ENCODE measurements at places on chromosomes 6 and 20.

- DNase-seq = no peak
Observed at GRCh38 chr6:150310539-150310938, 58.3 kb upstream of the IYD start.

- DNase-seq = no peak
Observed at GRCh38 chr20:24283186-24283585, 186.2 kb upstream of the SYNDIG1 start.

DNA sequence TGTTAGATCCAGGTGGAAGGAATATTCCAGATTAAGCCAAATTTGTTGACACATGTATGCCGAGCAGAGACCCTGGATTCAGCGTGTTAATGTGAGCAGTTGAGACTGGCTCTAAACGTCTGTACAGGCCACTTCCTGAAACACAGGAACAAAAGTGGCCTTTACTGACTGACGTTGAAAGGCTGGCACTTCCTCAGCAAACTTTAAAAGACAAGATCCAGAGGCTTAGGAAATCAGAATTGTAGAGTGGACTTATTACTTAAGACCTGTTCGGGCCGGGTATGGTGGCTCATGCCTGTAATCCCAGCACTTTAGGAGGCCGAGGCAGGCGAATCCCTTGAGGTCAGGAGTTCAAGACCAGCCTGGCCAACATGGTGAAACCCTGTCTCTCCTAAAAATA is 125.7 kb upstream of the ARID1B start:
- no peak for DNase-seq

- no peak for DNase-seq
Observed at GRCh38 chr6:44047801-44048200, 79.5 kb downstream of the MRPL14 start.

DNA sequence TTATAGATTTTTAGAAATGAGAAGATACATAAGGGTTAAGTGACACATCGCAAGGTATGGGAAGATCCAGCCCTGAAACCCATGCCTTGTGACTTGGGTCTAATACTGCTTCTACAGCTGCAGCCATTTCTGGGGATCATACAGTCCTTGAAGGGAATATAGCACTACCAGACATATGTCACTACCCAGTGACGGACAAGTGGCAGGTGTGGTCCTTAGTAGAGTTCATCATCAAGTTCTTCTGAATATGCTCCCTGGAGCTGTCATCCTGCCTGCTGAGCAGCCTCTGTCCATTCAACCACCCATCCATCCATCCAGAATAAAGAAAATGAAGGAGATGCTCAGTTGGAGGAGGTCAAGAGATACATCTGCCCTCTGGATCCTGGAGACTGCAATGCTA is 118.6 kb upstream of the ASF1A start:
- no peak for DNase-seq

DNA sequence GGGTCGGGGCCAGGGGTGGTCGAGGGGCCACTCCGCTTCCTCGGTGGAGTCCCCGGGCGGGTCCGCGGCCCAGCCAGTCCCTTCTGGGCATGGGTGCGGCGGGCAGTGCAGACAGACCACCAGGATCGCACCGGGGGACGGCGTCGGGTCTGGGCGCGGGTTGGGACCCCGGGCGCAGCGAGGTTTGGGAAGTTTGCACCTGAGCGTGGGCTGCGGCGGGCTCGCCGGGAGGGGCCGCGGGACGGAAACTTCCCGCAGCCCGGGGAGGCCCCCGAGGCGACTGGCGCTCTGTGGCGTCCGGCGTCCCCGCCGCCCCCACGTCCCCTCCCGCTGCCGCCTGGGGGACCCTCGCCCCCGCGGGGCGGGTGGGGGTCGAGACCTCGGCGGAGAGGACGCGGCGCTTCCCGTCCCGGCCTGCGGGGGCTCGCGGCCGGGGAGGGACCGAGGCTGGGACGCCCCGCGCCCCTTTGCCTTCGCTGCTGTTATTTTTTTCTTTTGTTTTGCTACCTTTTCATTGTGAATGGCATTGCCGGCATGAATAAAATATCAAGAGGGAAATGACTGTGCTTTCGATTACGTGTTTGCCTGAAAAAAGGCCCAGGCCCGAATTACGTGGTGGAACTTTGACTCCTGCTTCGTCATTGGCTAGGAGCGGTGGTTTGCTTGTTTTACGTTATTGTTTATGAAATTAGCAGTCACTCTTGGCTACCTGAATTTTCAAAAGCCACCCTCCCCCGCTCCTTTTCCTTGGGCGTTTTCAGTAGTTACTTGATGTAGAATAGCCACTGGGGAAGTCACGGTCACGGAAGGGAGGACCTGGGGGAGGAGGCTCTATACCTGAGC is 703 bp downstream of the SNX9 start:
- DNase-seq = peak; percentile 69

GRCh38 chr6:157830354-157831017 is 7.4 kb downstream of the SNX9 start:
- DNase-seq = no peak

DNA sequence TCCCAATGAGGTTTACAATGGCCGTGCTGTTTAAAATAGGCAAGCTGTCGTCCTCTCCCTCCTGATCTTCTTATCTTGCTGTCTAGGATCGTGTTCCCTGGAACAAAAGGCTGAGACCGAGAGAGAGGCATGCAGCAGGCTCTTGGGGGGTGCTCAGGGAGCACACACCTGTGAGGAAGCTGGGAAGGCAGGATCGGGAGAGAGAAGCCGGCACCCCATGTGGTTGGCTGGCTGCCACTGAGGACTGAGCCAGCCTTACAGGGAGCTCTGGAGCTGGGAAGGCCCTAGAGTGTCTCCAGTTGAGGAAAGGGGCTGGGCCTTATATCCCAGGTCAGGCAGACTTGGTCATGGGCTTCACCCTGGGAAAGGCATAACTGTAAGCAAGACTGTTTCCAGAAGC is 184.2 kb downstream of the LY86 start:
- DNase-seq = no peak

DNA sequence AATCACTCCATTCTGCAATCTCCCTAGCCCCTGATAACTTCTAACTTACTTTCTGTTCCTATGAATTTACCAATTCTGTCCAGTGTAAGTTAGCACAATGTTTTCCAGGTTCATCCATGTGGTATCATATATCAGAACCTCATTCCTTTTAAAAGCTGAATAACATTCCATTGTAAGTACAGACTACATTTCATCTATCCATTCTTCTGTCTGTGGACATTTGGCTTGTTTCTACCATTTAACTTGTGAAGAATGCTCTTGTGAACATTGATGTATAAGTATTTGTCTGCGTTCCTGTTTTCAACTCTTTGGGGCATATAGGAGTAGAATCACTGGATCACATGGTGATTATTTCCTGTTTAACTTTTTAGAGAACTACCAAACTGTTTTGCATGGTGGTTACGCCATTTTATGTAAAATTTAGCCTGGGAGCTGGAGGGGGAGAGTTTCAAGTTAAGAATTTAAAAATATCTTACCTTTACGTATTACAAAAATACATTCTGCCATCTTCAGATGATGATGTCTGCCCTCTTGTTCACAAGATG is 156.5 kb downstream of the BTBD3 start:
- no peak for DNase-seq

DNA sequence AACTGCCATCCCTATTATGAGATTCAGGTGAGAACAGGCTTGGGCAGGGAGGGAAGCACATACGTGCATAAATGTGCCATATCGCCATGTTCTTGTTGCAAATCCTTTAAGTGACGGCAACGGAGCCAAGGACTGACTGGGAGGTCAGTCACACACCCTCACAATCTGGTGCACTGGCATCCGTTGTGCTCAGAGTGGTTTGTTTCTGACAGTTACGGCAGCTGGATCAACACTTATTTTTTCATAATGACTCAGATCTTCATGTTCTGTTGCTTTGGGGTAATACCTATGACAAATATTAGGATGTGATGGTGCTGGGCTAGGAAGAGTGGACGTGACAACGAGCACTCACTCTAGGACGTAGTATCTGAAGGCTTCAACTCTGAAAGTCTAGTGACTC is 56.2 kb upstream of the PREP start:
- DNase-seq = no peak

GRCh38 chr6:47478233-47479139 is 897 bp downstream of the CD2AP start:
- peak; percentile 85 for DNase-seq

GRCh38 chr6:169899481-169900145 is 148.2 kb downstream of the ERMARD start:
- no peak for DNase-seq

DNA sequence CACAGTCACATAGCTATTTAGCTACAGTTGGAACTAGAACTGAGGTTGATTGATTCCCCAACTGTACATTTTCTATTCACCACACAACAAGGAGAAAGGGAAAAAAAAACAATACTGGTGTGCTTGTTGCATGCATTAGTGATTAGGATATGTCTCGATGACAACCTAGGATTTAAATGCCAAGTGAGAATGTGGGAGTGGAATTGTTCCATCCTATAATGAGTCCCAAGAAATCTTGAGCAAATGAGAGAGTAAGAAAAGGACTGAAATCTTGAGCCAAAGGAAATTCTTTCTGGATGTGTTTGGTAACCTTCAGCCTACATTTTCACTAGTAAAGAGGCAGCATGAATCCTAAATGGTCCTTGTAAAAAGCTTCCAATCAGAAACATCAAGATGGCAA is 232.7 kb downstream of the HIVEP2 start:
- DNase-seq = no peak

DNA sequence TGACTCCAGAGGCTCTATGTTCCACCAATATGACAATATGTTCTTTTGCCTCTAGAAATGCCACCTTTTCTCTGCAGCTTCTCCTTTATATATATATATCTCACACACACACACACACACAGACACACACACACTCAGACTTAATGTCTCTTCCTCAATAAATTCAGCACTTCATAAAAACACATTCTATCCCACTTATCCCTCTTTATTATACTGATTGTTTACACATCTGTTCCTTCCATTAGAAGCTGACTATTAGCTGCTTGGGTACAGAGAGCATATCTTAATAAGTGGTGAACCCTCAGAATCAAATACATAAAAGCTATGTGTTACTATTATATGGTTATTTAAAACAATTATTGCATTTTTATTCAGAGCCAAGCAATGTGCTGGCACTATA is 23.3 kb downstream of the NRSN1 start:
- DNase-seq = no peak

DNA sequence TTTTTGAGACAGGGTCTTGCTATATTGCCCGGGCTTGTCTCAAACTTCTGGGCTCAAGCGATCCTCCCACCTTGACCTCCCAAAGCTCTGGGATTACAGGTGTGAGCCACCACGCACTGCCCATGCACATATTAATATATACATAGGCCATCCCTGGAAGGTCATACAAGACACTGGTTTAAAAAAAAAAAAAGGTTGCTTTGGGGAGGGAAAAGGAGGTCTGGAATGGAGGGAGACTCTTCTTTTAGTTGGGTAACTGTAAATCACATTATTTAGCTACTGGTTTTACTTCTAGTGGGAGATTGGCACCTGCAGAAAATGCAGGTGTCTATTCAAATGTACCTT is 4.1 kb upstream of the SNAI1 start:
- no peak for DNase-seq

GRCh38 chr6:14738933-14739332 is 506.9 kb upstream of the JARID2 start:
- DNase-seq = no peak

- DNase-seq = peak; percentile 98
Observed at GRCh38 chr6:8063761-8064637, at the start of gene BLOC1S5. TSS of gene BLOC1S5 (minus strand) at chr6:8064389. CDS start at chr6:8064376, 13 bp downstream.

GRCh38 chr20:48246061-48246790 is 460.9 kb upstream of the SULF2 start:
- DNase-seq = no peak

DNA sequence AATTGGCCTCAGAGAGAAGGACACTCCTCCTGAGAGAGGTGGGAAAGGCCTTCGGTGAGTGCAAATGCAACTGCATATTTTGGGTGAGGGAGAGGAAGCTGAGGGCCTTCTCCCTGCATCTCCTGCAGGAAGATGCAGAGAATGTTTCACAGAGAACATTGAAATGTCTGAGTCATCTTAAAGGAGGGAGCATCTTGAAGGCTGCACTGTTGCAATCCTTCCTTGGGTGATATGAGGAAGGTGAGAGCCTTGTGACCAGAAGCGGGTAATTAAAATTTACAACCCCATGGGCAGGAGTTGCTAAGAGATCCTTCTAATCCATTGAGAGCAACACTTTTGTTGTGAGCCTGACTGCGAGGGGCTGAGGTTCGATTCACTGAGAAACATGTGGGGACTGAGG is 375.7 kb upstream of the MARCKS start:
- no peak for DNase-seq

GRCh38 chr6:37882292-37882691 is 62.8 kb downstream of the ZFAND3 start:
- no peak for DNase-seq

GRCh38 chr6:166673309-166673708 is 46.3 kb upstream of the RPS6KA2 start:
- DNase-seq = no peak

DNA sequence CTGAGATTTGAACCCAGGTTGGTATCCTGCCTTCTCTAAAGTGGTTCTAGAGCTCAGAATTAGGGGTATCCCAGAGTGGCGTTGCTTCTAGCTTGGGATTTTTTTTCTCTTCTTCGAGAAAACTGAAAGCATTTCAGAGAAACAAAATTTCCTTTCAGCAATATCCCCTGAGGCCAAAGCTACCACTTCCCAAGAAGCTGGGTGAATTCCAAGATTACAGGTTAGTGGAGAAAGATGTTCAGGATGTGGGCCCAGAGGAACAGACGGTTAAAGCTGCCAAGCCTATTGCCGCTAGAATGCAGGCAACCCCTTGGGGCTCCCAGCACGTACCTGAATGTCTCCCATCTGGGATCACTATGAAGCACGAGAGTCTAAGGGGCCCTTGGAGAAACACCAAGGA is 134.1 kb downstream of the FOXO3 start:
- DNase-seq = no peak

DNA sequence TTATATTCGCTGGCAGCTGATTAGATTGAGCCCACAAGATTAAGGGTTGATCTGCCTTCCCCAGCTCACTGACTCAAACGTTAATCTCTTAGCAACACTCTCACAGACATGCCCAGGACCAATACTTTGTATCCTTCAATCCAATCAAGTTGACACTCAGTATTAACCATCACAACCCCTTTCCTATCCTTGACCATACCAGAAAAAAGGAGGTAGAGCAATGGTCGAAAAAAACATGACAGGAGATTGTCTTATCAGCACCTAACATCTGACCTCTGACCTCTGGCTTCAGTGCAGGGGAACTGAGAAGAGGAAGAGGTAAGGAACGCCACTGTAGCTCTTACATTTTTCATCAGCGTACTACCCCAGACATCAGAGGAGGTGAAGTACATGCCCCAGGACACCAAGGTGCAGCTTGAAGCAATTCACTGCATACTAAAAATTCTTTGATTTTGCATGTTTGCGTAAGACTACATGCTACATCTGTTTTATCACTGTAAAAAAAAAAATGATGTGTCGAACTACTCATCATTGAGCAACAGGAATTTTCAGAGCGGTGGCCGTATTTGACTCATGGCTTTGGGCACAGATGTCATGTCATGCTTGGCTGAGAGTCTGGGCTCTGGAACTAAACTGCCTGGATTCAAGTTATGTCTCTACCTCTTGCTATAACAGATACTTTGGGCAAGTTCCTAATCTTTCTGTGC is 188.0 kb upstream of the TAB2 start:
- DNase-seq = no peak

GRCh38 chr6:137944793-137945498 is 77.9 kb downstream of the TNFAIP3 start:
- no peak for DNase-seq

All from right forelimb (tissue), 1 donor.